ENCODE measurements at places on chromosomes 2 and 18.

GRCh38 chr18:37567061-37567993 is 1.7 kb upstream of the CELF4 start:
- DNase-seq, result no peak

DNA sequence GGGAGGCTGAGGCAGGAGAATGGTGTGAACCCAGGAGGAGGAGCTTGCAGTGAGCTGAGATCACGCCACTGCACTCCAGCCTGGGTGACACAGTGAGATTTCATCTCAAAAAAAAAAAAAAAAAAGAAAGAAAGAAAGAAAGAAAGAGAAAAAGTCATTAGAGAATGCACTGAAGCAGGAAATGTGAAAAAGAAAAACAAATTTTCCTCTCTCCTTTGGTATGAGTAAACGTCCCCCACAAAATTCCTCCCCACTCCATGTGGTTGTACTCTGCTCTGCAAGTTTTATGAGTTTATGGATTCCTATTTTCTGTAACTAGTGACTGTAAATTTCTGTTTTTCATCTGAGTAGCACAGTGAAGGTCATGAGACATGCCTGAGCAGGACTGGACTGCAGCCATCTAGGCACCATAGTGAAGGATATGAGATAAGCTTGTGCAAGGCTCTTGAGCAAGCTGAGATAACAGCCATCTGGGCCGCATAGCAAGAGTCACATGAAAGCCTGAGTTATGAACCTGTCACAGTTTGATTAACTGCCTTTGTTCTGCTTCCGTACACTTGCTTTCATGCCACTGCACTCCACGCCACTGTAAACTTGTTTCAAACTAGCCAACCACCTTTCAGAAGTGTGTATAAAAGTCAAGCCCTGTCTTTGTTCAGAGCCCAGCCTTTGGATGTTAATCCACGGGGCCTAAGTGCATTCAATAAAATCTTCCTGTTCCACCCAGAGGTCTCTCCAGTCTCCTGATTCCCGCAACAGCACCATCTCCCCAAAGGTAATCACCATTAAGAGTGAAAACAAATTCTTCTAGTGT is 50.2 kb downstream of the SKA1 start:
- no peak for DNase-seq

- no peak for DNase-seq
Observed at GRCh38 chr2:38123911-38124310, 48.0 kb upstream of the CYP1B1 start.

- no peak for DNase-seq
Observed at GRCh38 chr18:79634186-79634585, 45.4 kb upstream of the CTDP1 start.

- no peak for DNase-seq
Observed at GRCh38 chr2:19573784-19574183, 215.4 kb upstream of the OSR1 start.

GRCh38 chr2:184646177-184646576 is 47.8 kb downstream of the ZNF804A start:
- DNase-seq, result no peak
